ENCODE measurements at places on chromosomes 7 and 10.

GRCh38 chr7:149771720-149772240, 1.6 kb downstream of the ZNF467 start:
- peak; percentile 95 for DNase-seq

DNA sequence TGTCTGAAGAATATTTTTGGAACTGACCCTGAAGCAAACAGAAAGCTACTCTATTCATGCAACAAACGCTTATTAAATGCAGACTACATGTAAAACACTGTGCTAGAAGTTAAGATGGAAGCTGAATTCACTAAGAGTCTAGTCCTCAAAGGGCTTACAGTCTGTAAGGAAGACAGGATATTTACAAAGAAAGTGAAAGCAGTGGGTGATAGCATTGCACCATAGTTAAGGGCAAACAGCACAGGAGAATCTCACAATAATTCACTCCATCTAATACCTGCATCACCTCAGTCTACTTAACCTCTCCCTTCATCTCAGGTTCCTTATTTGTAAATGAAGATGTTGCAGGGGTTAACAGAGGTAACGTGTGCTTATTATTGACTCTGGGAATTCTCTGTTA, 360.0 kb upstream of the AOAH start:
- DNase-seq: no peak

DNA sequence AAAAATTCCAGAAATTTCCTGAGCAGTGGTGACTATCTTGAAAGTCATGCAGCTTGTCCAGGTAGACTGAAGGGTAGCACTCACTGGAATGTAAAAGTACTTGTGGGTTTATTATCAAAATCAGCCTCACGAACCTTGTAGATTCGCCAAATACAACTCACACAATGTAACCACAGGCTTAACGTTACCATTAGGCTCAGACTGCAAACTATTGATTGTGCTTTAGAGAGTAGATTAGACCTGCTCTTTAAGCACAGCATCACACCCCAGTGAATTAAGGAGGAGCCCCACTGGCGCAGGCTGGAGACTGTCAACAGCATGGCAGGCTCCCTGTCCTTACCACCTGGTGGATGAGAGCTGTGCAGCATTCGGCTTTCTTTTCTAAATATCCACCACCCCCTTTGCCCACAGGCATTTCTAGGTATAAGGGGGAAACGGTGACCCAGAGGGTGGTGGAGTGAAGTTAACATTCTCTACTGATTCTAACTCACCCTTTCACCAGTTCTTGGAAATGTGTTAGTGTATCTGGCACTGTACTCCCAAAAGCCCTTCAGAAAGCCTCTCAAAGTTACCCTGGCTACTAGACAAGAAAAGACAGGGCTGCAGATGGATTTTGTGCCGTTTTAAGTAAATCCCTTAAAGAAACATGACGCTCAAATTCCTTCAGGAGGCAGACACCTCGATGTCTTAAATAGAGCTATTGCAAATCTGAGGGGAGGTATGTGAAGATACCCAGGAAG, 56.6 kb downstream of the GSDME start:
- no peak for DNase-seq

GRCh38 chr7:94396596-94396995, 1.9 kb downstream of the COL1A2 start:
- no peak for DNase-seq

GRCh38 chr10:118804262-118804773, 49.5 kb upstream of the CACUL1 start:
- DNase-seq: no peak

DNA sequence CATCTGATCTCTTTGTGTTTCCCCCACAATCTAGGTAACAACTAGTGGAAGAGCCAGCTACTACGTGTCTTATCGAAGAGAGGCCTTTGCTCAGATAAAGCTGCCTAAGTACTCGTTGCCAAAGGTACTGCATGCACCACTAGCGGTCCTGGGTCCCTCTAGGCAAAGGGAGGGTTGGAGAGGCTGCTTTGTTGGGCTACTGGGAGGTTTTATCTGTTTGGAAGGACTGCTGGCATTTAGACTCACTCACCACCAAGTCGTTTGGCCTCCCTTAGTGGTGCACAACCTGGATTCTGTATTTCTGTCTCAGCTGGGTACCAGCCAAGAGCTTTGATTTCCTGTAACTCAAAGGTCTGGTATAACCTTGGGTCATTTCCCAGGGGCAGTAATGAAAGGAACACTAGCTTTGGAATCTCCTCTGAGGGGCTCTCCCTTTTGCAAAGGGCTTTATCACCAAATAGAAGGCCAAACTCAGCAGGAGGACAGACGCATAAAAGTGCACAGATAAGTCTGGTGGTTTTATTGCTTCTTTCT, 498.3 kb downstream of the SORCS3 start:
- DNase-seq: no peak

Measured in suppressor macrophage (primary cell).